ENCODE measurements at places on chromosomes 5 and 9.

DNA sequence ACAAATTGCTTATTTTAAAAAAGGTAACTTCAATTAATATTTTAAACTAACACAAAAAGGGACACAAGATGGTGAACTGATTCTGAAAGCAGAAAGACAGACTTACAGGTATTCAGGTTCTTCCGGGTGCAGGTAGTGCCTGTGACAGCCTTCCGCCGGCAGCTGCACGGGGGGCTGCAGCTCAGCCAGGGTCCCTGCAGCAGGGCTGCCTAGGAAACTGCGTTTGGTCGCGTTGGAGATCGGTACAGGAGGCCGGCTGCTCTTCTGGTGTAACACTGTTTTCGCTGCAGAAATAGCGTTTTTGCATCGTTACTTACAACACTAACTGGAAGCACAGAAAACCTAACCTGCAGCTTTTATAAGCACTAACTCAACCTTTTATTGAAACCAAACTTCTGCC, 80.0 kb downstream of the CAMSAP1 start:
- DNase-seq: no peak

DNA sequence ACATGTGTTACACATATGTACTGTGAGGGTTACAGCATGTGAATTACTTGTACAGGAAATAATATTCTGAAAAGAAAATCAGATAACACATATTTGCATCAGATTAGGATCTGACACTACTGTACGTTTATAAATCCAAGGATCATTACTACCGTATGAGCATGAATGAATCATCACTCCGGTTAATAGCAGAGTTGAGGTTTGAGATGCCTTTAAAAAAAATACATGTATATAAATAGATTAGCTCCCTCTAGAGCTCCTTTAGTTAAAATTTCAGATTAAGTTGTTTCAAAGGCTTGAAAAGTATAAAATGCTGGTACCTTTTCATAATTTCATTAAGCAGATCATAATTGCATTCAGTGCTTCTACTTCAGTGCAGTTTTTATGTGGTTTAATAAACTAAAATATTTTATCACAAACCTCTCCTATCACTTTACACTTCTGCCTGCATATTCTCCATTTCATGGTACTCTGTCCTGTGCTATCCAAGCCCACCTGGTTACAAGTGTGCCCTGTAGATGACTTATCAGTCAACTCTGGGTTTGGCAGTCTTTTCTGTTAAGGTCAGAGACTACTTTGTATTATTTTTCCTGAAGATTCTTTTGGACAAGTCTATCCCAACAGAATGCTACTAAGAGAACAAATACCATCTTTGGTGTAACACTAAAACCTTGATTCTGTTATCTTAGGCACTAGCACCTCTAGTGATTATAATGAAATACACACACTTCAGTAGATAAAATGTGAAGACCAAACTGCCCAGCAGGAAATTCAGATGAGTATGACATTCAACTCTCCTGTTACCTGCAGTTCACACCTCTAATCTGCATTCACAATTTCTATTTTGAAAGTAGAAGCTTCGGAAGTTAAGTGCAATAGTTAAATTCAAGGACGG, 48.0 kb upstream of the POU5F2 start:
- no peak for DNase-seq

DNA sequence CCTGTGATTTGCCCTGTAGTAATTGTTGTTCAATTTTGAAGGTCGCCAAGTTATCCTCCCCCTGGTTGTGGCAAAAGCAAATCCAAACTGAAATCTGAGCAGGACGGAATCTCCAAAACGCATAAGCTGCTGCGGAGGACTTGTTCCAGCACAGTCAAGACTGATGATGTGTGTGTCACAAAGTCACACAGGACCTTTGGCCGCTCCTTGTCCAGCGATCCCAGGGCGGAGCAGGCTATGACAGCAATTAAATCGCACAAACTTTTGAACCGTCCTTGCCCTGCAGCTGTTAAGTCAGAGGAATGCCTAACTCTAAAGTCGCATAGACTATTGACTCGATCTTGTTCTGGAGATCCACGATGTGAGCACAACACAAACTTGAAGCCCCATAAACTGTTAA, 128.4 kb downstream of the PARP8 start:
- DNase-seq: no peak

DNA sequence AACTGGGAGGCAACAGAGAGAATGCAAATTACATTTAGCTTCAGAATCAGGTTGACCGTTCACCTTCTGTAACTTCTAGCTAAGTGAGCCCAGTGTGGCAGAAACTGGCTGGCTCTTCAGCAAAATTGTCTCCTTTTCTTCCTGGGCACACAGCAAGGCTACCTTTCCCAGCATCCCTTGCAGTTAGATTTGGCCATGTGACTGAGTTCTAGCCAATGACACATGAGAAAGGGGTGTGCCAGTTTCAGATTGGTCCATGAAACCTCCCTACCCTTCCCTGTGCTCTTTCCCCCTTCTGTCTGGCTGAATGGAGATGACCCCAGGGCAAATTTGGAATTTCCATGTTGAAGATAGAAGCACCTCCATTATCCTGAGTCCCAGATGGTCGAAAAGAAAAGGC, 72.5 kb upstream of the SMIM23 start:
- no peak for DNase-seq

GRCh38 chr5:115470921-115471320, 73.7 kb downstream of the FEM1C start:
- DNase-seq: no peak

DNA sequence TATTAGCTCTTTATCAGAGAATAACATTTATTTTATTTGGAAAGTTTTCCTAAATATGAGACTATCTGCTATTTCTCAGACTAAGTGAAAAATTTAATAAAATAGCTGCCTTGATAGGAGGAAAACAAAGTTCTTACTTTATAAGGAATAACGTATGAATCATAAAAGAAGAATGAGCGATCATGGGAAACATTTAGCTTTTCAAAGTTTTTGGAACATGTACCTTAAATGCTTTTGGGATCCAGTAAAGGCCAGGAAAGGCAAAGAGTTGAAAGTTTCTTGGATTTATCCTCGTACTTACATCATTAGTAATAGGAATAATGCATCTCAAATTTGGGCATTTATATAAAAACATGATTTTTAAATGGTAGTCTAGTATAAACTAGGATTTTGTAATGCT, 19.4 kb downstream of the OGN start:
- no peak for DNase-seq

DNA sequence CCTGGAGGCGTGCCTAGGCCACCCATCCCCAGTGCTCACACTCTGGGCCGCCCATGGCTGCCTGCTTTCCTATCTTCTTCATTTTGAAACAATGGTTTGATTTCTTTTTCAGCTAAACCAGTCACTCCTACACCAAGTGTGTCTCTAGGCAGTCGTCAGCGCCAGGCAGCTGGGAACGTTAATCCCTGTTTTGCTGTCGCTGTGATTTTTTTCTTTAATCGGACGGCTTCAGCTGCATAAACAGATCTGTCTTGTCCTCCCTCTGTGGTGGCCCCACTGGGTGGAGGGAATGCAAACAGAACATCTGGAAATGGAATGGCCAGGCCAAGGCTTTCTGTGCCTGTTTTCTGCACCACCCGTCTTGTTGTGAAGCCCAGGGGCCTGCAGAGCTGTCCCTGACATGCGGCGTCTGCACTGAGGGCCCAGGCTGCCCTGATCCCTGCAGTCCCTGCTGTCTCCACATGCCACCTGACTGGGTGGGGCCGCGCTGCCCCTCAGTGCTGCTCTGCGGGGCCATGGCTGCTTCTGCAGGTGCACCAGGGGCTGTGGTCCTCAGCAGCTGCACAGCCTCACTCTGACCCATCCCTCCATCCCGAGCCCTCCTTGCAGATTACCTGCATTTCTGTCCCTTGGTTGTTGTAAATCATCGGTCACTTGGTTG, 51.5 kb downstream of the WNK2 start:
- DNase-seq: no peak

- DNase-seq: no peak
Measured at GRCh38 chr5:98911280-98912040, 17.3 kb downstream of the CHD1 start.

GRCh38 chr5:124724357-124725039, 21.9 kb downstream of the ZNF608 start:
- no peak for DNase-seq

DNA sequence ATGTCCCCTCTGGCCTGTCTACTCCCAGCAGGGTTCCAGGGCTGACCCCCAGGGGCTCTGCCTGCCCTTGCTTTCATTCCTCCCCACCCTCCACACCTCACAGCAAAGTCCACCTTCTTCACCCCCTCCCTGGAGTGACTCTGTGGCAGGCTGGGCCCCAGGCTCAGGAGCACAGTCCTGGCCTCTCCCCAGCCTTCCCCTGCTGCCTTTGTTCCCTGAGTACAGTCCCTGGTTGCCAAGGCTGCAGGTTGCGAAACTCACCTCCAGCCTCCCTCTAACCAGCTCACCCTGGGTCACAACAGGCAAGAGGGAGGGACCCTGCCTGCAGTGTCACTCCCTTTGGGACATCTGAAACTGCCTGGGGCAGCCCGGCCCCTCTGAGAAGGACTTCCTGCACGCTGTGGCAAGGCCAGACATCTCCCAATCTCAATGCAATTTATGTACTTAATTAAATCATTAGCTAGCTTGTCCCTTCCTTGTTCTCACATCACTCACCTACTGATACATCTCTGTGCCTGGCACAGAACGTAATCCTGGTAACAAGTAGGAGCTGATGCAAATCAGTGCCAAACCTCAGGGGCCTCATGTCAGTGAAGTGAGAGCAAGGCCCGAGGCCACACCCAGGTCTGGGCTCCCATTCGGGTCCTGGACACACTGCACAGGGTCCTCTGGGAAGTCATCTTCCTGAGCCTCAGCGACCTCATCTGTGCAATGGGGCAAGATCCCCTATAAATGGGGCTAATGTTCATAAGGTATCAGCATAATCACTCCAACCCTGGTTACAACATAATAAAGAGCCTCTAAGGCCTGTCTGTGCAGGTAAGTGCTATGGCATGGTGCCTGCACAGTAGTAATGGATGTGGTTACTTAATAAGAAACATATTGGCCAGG, 27.3 kb upstream of the TRIM14 start:
- DNase-seq: no peak

GRCh38 chr5:8192840-8193239, 323.9 kb downstream of the MTRR start:
- DNase-seq: no peak

DNA sequence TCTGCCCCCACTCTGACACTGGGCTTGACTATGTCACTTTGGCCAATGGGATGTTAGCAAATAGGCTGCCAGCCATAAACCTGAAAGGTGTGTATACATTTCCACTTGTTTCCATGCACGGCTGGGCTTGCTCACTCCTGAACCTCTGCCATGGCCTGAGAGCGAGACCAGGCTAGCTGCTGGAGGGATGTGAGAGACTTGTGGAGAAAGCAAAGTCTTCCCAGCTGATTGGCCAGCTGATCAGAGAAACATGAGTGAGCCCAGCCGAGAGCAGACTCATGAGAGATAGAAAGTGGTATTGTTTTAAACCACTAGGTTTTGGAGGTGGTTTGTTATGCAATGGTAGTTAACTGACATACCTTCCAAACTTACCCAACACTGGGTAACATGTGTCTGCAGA, 13.9 kb downstream of the FAM193B start:
- DNase-seq: no peak

DNA sequence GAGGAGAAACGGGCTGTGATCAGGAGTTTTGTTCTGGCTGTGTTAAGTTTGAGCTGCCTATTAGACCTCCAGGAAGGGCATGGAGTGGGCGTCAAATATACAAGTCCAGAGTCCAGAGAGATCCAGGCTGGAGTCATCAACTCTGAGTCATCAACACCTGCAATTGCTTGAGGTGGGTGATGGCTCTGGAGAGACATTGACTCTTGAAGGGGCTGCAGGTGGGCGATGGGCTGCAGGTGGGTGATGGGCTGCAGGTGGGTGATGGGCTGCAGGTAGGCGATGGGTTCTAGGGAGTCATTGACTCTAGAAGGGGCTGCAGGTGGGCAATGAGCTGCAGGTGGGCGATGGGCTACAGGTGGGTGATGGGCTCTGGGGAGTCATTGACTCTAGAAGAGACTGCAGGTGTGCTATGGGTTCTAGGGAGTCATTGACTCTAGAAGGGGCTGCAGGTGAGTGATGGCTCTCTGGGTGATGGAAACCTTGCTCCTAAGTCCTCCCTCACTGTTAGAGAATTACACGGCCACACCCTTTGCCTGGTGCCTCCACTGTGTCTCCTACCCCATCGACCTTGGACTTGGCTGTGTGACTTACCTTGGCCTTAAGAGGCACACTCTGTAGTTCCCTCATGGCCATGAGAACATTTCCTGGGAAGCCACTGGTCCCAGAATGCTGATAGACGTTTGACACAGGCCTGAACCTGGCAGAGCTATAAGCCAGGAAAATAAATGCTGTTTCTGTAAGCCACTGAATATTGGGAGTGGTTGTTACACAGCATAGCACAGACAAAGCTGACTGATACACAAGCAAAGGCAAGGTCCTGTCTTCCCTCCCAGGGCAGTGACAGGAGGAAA, 10.4 kb upstream of the FIBCD1 start:
- DNase-seq: no peak

GRCh38 chr9:23979491-23979890, 153.5 kb upstream of the ELAVL2 start:
- DNase-seq: no peak

DNA sequence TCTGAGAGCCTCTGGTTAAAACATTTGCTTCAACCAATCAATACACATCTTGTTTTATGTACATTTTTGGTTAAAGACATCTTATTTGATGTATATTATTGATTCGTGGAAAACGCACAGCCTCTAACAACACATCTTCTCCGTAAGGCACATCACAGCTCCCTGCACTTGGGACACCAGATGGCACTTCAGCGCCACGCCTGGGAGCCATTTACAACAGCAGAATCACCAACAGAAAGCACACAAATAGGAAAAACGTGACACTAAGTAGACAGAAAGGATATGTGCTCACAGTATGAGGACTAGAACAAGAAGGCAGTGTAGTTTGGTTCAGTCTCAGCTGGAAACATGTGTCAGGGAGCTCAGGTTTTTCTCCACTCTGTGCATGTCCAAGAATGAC, 199.7 kb downstream of the ROR2 start:
- DNase-seq: no peak

DNA sequence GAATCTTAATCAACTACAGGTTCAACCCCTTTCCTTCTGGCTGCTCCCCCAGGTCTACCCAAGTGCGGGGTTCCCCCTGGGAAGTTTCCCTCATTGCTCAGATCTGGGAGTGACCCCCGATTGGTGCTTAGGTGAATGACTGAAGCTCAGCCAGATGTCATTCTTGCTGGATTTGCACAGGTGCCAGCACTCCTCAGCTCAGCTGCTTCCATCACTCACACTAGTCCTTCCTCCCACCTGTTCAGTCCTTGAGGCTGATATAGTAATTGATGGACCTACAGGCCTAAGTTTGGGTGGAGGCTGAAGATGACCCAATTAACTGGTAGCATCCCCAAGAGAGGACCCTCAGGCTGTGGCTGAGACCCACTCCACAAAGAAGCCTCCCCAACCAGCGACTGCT, 32.9 kb downstream of the PRLR start:
- no peak for DNase-seq

DNA sequence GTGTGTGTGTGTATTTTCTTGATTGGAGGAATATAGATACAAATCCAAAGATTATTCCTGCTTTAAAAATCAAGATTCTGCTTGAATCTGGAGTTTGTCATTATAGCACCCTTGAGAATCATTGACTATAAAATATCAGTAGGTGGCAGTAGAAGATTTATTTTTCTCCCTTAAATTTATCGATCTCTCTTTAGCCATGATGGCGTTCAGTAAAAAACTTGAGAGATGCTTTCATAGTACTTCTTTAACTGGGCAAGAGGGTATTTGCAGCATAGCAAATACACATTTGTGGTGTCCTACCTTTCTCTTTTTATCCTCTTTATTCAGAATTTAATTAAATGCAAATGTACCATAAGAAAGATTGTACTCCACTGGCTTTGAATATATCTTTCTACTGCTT, 307.7 kb downstream of the ADGRV1 start:
- no peak for DNase-seq
